NCI-H524 (cell line): ENCODE measurements at places on chromosomes 12 and 14.

- DNase-seq = no peak
Observed at GRCh38 chr14:76669770-76670169, 91.5 kb upstream of the VASH1 start.

- DNase-seq = no peak
Observed at GRCh38 chr12:89661706-89662330, 46.8 kb downstream of the ATP2B1 start.

GRCh38 chr14:70893858-70894291 is 13.4 kb upstream of the PCNX1 start:
- DNase-seq = no peak

- DNase-seq = peak; percentile 74
Observed at GRCh38 chr12:113683574-113683973, 211.9 kb upstream of the LHX5 start.

- peak; percentile 35 for DNase-seq
Observed at GRCh38 chr12:106248312-106248845, 559 bp upstream of the CKAP4 start.

DNA sequence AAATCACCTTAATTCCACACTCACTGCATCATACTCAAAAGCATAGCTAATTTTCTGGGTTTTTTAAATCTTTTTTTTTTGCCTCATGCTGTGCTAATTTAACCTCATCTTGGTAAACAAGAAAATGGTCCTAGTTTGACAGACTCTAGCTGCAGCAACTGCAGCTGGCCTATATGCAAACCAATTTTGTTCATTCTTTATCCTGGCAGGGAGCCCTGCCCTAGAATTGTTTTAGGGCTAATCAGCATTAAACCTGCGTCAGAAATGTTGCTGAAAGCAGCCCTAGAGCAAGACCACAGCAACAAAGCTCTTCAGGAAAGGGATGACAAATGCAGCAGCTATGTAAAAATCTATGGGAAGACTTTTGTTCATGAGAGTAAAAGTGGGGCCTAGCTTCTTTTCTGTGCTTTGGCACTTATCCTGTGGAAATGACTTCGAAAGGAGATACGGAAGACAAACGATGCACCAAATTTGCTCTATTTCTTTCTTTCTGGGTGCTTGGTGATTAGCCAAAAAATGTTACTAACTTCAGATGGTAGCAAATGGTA is 72.2 kb downstream of the DENND5B start:
- DNase-seq = no peak
